NCI-H1105 (cell line): ENCODE measurements at places on chromosomes 2 and 18.
A peak's percentile ranks its signal among the peaks of the same experiment; 100 is the strongest.

DNA sequence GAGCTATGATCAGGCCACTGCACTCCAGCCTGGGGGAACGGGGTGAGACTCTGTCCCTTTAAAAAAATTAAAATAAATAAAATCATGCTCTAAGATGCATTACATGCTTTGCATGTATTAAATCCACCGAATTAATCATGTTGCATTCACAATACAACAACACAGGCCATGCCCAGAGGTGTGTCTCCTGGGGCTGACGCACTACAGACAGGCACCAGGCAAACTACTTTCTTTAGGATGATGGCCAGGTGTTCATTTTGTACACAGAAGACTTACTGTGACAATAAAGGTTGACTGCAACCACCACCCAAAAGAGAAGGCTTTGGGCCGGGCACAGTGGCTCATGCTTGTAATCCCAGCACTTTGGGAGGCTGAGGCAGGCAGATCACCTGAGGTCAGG, 226.8 kb upstream of the PXDN start:
- no peak for DNase-seq

- no peak for DNase-seq
Observed at GRCh38 chr2:234676783-234677450, 180.0 kb upstream of the ARL4C start.

GRCh38 chr2:133157141-133157540, 411.1 kb downstream of the NCKAP5 start:
- no peak for DNase-seq

GRCh38 chr2:144054911-144055310, 465.0 kb downstream of the ZEB2 start:
- no peak for DNase-seq

- peak; percentile 44 for DNase-seq
Observed at GRCh38 chr2:169363560-169364150, 1.3 kb upstream of the LRP2 start.
